ENCODE measurements at places on chromosomes 2 and 18.

- no peak for DNase-seq
Measured at GRCh38 chr2:1986598-1986997, 242.3 kb upstream of the PXDN start.

- no peak for DNase-seq
Measured at GRCh38 chr2:171158790-171159371, 1.8 kb downstream of the TLK1 start.

DNA sequence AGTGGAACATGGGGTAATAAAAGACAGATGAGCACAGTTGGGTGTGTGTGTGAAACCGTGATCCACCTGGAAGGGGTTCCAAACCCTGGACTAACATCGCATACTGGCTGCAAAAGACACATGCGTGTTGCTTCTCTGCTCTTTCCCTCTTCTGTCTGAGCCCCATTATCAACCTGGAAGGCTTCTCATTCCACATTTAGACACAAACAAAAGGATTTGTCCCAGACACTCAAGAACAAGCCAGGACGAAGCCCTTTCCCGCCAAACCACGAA lies 7.0 kb upstream of the SP9 start:
- no peak for DNase-seq

DNA sequence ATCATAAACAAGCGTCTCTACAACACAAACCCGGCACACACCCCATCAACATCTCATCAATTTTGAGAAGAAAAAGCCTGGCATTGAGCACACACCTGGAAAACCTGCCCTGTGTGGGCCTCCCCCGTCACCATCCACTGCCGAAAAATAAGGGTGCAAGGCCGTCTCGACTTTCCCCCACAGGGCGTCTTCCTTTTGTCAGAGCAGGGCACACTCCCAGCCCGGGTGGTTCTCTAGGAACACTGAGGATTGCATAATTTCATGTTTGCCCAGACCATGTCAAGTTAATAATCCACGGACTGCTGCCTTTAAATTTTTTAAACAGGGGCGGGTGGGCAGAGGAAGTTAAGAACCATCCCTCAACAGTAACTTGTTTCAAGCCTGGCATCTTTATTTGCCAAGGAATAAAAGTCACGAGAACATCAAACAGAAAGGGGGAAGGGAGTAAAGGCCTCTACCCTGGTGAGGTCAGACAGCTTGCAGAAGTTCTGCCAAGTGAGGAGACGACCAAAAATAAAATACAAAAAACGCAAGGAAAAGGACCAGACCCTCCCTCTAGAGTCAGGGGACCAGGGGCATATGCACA lies 2.1 kb downstream of the TFCP2L1 start:
- DNase-seq = no peak

DNA sequence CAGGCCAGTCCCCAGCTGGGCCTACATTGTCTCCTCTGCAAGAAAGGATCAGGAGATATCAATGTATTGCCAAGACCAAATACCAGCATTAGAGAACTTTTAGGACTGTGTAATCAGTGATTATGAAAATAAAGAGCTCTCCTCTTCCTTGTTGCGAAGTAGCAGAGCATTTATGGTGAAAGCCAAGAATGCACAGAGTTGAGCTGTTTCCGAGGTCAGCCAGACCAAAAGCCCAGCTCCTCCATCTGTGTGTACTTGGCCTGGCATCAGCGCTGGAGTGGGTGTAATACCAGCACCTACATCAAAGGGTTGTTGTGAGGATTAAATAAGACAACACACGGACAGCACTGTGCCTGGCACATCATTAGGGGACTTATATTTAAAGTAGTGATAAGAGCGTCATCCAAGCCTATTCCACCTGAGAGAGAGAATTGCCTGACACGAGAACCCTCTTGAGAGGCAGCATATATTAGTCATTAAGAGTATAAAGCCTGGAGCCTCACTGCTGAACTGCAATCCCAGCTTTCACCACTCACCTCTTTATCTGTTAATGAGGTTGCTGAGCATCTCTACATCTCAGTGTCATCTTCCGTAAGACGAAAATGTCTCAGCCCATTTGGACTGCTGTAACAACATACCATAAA lies 7.4 kb upstream of the SLC16A14 start:
- DNase-seq = no peak

DNA sequence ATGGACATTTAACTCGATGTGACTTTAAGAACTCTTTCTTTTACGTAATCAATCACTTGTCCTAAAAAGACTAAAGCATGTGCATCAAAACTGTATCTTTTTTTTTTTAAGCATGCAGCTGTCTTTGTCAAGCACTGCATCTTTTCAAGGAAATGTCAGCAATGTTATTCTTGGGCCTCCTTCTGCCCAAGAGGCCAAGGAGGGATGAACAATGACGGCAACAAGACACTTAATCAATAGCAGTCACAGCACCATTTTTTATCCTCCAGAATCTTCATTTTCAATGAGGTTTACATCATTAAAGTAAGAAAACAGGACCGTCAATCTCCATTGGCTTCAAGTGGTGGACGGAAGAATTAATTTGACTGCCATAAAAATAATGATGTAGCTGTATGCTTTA lies 253.8 kb downstream of the AFF3 start:
- no peak for DNase-seq

DNA sequence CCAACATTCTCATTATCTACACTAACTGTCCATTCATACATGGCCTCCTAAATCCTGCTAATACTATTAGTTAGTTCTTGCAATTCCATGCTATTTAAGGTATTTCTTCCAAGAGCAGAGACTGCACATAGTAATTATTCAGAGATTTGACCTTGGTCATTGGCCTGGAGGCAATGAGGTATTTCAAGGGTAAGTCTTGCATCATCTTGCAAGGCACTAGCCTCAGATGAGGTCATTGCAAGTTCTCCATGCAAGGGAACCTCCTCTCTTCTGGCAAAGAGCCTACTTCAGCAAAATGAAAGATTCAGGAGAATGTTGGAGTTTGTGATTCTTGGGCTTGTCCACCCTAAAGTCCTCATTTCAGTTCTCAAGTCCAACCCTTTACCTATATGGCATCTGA lies 48.5 kb upstream of the IKZF2 start:
- no peak for DNase-seq

DNA sequence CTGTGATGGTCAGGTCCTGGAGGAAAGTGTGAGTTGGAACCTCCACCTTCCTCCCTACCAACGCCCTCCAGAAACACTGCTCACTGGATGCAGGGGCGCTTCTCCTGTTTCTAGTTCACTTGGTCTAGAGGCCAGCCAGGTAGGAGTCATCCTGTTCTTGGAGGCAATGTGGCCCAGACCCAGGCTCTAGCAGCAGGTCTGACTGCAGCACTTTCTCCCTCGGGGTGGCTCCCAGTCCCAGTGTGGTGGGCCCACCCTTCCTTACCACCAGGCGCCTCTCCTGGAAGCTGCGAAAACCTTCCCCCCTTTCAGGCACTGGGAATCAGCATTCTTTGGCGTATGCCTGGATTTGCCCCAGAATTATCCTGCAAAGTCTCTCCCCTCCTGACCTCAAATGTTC lies 292.8 kb downstream of the SOX11 start:
- no peak for DNase-seq

DNA sequence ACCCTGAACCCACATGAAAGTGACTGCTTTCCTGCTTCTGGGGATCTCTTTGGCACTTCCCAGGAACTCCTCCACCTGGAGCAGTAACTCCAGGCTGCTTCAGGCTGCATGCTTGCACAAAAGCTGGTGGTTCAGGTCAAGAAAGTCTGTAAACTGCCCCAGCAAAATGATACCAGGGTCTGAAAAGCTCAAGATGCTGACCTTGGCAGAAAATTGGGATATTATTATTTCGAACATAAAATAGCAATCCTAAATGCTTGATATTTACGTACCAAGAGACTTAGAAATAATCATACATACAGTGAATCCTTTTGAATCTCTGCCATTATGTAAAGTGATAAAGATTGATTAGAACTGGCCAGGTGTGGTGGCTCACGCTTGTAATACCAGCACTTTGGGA lies 674.3 kb downstream of the ERBB4 start:
- DNase-seq = no peak

DNA sequence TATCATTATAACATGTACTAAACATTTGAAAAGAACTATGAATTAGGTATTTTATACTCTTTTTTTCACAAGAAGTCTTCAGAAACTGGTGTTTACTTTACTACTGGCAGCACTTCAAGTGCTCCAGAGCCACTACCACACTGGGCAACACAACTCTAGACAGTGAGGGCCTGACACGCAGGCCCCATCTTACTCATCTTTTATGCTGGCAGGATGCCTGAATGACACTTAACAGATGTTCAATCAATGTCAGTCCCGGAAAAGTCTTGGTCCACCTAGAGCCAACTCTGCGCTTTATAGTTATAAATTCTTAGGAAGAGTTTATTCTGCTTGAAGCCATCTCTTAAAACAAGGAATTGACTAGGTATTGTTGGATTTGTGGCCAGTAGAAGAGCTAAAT lies 8.7 kb upstream of the WIPF1 start:
- no peak for DNase-seq

DNA sequence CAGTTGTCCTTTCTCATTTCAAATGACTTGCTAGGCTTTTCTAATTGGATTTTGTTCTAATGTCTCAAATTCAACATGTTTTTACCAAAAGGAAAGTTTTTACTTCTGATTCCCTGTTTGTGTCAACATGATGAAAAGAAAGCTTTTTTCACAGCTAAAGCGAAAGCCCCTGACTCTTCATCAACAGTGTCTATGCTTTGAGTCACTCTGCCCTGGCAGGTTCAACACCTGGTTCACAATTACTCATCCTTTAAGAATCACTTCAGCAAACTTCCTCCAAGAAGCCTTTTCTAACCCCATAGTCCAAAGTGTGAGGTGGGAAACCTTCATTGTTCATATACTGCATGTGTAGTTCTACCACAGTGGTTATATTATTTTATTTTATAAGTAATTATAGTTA lies 7.6 kb upstream of the DSG2 start:
- no peak for DNase-seq

DNA sequence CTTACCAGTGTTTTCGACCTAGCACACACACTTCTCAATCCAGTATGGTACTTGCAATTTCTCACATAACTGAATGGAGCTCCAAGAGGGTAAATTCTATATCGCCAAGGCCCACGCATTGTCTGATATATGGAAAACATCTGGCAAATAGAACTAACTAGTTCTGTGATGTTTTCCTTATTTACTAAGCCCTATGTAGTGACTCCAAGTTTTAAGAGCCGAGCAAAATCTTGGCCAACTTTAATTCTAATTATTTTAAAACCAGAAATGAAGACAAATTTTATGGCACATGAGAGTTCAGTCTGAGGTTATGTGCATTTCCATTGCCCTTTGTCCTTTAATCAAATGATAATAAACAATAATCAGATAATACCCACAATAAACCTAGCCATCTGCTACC lies 1119.7 kb upstream of the CNTNAP5 start:
- DNase-seq = no peak
